ENCODE measurements at places on chromosomes 6 and 20.

GRCh38 chr6:75747152-75747992 is 1.7 kb upstream of the MYO6 start:
- no peak for DNase-seq

GRCh38 chr20:24379484-24379927 is 89.9 kb upstream of the SYNDIG1 start:
- DNase-seq, result no peak

DNA sequence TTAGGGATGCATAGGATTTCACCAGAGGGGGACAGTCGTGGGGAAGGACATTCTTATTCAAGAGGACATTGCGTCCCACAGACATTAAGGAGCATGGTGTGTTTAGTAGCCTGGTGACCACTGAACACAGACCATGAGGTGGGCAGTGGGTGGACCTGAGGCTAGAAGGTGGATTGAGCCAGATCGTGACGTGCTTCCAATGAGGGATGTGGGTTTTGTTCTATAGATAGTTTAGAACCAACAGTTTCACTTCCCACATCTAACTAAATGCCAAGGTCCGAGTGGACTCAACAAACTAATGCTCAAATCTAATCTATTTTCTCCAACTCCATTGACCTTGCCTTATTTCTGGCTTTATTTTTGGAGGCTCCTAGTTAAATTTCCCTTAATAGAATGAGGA is 58.5 kb downstream of the OGFRL1 start:
- DNase-seq, result peak; percentile 37

- no peak for DNase-seq
These were observed 107.7 kb downstream of the HFE start for GRCh38 chr6:26194816-26195375.

DNA sequence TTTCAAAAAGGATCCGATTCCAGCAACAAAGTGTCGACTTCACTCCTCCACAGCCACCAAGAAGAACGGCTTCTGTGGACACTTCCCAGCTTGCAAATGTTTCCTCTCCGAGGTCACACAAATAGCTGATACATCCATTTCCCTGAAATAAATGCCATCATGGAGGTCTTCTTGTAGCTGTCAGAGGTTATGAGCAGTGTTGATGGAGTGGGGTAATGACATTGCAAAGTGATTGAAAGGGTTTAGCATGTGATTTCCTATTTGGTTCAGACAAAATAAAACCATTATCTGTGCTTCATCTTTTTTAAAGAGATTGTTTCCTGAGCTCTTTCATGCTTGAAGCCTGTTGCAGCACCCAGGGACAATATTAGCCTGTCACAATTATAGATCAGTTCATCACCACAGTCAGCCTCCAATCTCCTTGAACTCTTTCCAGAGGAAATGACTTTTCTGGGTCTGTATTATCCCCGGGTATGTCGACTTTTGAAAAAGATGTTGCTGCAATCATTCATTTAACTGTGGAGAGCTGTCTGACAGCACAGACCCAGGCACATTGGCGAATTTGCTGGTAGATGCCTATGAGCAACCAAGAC is 16.9 kb upstream of the KIF16B start:
- DNase-seq, result no peak

- DNase-seq, result no peak
These were observed 98.7 kb downstream of the SHLD1 start for GRCh38 chr20:5848711-5849505.

- no peak for DNase-seq
These were observed 15.6 kb upstream of the MPC1 start for GRCh38 chr6:166398348-166398747.

DNA sequence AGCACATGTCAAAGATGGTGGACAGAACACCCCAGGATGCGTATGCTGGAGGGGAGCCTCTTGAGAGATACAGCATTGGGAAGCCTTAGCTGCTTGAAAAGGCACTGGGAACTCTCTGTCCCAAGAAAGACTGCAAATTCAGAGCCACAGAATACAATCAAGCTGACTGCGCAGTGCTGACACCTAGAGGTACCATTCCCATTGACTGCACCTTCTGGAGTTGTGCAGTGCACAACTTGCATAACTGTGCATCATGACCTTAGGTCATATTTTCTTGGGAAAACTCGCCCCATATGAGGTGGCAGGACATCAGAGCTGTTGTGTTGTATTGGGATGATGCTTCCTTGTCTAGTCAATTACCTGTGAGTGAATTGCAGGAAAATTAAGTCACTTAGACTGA is 646.5 kb upstream of the NOX3 start:
- no peak for DNase-seq

DNA sequence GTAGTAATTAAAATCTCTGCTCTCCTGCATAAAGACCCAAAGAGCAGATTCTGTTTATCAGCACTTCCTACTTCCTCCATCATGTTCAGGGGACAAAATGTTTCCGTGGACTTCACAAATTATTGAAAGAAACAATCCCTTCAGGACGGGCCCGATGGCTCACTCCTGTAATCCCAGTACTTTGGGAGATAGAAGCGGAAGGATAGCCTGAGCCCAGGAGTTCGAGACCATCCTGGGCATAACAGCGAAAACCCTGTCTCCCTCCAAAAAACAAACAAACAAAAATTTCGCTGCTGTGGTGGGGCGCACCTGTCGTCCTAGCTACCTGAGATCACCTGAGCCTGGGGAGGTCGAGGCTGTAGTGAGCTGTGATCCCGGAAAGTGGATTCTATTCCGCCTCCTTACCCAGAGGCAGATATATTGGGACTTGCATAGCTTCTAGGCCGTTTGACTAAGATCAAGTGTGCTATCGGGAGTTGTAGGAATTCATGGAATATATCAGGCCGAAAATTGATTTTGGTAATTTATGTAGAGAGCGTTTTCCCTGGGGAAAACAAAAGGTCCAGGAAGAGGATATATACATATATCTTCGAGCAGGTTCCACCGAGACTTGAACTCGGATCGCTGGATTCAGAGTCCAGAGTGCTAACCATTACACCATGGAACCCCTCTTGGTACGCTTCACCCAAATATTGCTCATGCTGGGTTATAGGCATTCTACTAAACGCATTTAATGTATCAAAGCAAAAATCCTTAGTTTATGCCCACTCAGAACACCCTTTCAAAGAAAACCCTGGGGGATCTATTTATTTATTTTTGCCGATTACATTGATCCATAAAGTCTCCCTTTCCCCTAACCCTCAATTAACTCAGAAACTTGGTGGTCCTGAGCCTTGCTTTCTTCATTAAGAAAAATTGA is 74.5 kb upstream of the ZNF184 start:
- DNase-seq, result no peak

GRCh38 chr6:131924881-131925474 is 26.2 kb downstream of the CCN2 start:
- DNase-seq, result no peak

DNA sequence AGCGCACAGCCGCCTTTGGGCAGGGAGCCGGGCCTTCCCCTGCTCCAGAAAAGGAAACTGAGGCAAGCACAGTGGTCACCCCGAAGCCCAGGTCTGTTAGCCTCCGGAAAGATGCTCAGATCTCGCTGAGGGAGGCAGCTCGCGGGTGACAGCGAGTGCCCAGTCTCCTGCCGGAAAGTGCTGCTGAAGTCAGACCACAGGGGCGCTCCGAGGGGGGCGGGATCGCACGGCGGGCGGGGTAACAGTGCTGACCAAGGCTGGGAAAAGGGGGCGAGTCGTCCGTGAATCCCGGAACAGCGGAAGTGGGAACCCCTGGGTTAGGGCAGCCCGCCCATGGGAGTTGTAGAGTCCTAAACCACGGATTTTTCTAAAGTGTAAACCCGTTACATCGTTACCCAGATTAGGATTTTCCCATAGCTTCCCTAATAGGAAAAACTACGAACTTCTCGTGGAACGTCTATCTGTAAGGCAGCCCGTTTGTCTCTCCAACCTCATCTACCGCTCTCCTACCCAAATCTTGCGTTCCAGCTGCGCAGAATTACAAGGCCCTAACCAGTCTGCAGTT is 504 bp downstream of the VPS16 start:
- peak; percentile 69 for DNase-seq

DNA sequence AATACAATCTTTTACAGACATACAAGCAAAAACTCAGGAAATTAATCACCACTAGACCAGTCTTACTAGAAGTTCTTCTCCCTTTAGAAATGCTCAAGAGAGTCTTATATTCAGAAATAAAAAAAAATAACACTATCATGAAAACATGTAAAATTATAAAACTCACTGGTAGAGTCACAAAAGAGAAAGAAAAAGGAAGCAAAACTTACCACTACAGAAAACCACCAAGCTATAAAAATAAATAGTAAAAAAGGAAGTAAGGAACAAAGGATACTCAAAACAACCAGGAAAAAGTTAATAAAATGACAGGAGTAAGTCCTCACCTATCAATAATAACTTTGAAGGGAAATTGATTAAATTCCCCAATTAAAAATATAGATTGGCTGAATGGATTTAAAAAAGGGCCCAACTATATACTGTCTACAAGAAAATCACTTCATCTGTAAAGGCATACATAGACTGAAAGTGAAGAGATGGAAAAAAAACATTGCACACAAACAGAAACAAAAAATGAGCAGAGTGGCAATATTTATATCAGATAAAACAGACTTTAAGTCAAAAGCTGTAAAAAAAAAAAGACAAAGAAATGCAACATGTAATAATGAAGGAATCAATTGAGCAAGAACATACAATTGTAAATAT is 489.5 kb downstream of the KIF16B start:
- DNase-seq, result no peak

- peak; percentile 89 for DNase-seq
These were observed 38.2 kb downstream of the C6orf132 start for GRCh38 chr6:42104095-42104803.
